ENCODE measurements at places on chromosomes 11 and 22.
A peak's percentile ranks its signal among the peaks of the same experiment; 100 is the strongest.

- no peak for DNase-seq
These were observed 11.7 kb upstream of the OR56B4 start for GRCh38 chr11:6095798-6096197.

GRCh38 chr22:38397189-38398085, 57.6 kb downstream of the KCNJ4 start:
- DNase-seq = no peak

- DNase-seq = no peak
These were observed 211.7 kb downstream of the NTM start for GRCh38 chr11:131582021-131582525.

DNA sequence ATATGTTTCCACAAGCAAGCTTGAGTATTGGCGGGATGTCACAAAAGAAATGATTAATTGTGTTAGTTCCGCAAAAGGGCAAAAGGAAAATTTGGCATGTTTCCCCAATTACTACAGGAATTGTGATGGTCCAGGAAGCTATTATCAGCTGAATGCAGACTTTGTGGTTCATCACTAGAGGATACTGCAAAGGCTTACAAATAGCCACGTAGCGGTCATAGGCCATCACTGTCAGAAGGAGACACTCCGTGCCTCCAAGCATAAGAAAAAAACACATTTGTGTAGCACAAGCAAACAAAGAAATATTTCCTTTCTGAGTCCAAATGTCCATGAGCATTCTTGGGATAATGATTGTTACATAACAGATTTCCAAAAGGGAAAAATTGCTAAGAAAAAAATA, 1.8 kb downstream of the OR10AG1 start:
- DNase-seq = no peak

GRCh38 chr22:46185283-46185682, 35.0 kb downstream of the PPARA start:
- DNase-seq = no peak

GRCh38 chr11:126403658-126404057, 48.2 kb downstream of the ST3GAL4 start:
- DNase-seq = no peak

DNA sequence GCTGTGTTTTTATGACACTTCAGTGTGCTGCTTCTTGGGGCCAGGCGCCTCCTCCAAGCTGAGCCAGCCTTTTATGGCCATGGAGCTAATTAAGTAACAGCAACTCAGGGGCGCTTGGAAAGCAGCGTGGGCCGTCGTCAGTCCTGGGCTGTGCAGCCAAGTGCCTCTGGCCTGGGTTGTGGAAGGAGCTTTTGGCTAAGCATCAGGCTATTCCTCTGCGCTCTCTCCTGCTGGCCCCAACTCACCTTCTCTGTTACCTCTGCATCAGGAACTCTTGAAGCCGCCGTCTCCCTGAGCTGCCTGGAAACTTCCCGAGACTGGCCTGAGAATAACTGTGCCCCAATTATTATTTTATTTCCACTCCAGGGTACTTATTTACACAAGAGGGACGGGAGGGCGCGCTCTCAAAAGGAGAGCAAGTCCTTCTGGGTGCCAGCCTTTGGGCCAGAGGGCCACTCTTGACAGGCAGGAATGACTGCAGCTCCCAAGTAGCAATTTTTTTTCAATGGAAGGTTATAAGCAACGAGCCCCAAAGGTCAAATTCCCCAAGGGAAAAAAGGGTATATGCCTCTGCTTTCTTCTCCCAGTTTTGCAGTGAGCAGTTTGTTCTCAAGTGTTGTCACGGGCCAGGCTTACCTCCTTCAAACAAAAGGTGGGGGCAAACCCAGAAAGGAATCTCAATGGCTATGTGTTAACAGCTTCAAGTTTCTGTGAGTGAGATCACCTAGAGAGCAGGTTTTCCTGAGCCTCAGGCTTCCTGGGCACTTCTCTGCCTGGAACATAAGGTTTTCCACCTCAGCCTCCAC, 38.5 kb upstream of the NAV2 start:
- DNase-seq = no peak

DNA sequence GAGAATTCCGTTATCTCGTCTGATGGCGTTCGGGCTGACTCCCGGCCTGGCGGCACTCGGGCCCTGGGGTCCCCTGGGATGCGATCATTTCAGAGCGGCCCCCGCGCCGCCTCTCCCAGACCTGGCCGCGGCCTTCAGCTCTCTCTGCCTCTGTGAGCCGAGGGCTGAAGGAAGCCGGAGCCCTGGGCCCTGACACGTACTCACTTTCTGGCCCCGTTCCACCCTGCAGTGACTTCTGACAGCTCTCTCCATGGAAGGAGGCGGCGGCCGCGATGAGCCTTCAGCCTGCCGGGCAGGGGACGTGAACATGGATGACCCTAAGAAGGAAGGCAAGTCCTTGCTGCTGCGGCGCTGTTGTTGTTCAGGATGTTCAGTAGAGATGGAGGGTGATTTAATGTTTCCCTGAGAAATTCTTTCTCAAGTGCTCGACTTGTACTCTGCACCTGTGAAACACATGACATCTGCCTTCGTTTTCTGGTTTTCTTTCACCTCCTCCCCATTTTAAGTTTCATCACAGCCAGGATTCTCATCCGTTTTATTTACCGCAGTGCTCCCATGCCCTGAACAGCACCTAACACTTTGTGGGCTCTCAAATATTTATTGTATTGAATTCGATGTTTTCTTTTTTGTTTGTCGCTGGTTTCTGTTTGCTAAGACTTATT, 612 bp downstream of the GTSE1 start:
- no peak for DNase-seq

GRCh38 chr11:35063488-35063931, 75.5 kb upstream of the CD44 start:
- no peak for DNase-seq

GRCh38 chr11:33668468-33668825, 32.2 kb downstream of the C11orf91 start:
- DNase-seq = no peak

DNA sequence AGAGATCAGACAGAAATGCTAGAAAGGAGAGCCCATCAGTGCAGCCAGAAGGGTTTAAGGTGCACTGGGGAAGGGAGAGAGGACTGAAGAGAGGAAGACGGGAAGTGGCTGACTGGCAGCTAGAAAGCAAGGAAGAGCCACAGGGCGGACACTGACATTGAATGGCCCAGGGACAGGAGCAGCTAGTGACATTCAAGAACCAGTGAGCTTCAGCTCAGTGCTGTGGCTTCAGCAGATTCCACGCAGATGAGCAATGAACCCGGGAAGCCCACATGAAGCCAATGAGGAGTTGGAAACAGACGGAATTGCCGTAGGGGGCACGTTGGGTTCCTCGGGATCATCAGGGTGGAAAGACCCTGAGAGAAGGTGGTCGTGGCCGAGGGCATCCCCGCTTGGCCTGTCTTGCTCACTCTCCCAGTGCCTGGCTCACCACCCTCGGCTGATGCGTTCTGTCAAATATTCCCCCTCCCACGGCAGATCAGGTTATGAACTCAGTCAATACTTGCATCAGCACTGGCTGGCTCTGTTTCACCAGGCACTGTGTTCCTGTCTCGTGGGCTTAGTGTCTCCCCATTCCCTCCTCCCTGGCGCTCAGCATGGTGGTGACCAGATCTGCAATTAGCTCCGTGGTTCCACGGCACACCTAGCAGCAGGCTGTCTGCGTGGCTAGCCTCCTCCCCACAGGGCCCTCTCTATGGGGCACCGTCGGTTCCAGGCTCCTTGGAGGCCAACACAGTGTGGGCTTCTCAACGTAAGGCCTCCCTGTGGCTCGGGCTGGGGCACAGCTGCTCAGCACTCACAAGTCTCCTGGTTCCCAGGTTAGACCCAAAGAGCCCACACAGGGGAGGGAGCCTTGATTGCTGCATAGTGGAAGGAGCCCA, 145.5 kb downstream of the TRIM29 start:
- no peak for DNase-seq

- DNase-seq = no peak
These were observed 14.1 kb downstream of the JAM3 start for GRCh38 chr11:134082990-134083389.

DNA sequence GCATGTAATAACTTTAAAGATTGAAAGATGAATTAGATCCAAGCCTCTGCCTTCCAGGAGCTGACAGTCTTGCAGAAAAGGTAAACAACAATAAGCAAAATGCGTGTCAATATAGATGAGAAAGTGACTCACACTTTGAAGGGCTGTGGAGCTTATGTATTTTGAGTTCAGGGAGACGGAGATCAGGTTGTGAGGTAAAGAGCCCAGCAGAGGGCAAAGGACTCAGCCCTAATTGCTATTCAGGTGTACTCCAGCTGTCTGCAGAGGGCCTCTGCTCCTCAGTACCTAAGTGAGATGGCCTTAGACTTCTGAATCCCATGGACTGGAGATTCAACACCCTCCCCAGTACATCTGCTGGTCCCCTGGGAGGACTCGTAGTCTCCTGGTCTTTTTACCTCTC, 22.9 kb upstream of the CTR9 start:
- no peak for DNase-seq

DNA sequence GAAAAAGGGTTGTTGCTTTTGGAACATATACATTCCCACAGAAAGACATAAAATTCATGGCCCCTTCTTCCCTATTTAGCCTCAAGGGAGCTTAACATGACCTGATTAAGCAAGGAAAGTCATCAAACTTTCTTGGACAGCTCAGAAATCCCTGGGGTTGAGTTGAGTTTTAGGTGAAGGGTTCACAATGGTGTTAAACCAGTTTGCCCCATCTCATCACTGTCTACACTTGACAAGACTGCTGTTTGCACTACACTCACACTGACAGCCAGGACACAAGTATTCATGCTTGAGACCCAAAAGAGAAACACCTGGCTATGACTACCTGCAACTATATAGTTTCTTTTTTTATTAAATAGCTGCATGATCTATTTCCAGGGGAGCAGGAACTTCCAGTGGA, 209.8 kb upstream of the TMEM45B start:
- DNase-seq = no peak

DNA sequence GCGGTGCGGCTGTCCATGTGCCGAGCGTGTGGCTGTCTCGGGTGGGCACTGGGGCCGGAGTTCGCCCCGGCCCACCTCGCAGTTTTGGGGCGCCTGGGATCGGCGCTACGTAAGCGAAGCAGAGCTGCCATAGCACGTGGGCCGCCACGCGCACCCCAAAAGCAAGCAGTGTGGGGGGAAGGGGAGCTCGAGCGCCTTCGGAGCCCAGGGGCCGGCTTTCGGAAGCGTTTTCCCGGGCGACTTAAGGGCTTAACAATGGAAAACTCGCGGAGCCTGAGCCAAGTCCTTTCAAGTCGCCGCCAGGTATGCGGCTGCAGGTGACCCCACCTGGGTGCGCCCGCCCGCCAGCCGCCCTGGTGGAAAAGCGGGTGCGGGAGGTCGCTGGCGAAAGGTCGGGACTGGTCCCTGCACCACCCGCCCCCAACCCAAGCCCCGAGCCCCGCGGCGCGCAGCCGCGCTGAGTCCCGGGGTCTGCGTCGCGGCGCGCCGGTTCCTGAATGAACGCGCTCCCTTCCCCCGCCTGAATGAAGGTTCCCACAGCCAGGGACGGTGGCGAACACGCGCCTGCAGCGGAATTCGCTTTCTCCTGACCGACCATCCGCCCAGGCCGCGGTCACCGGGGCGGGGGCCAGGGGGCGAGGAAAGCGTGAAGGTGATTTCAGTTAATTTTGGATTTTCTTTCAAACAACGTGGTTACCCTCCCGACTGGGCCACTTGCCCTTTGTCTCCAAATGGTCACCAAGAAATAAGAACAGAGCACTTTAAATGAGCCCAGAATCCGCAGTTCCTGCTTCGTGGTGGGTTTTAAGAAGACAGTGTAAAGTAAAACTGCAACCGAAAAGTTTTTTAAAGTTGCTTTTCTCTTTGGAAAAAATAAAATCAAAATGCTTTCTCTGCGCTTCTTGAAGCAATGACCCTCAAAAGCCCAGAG, 2.8 kb upstream of the CCND1 start:
- DNase-seq = peak; percentile 14

- DNase-seq = peak; percentile 63
These were observed 76.0 kb upstream of the WNT7B start for GRCh38 chr22:46052801-46053562.

- no peak for DNase-seq
These were observed 2.0 kb upstream of the TRIM34 start for GRCh38 chr11:5622802-5623201.

DNA sequence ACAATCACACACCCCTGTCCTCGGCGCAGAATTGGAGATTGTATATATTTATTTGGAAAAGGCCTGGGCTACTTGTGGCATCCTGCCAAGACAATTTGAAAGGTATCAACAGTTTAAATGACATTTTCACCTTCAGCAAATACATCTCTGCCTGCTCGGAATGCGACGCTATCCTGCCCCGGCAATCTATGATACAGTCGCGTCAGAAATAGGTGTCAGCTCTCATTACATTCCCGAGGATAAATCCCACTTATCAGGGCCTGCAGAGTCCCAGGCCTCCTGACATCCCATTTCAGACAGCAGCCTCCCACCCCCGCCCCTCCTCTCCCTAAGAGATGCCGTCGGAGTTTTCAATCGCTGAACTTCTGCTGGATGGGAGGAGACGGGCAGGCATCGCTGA, 114.7 kb downstream of the BRD1 start:
- DNase-seq = peak; percentile 57

GRCh38 chr11:18775492-18776292, 15.9 kb downstream of the PTPN5 start:
- peak; percentile 24 for DNase-seq

DNA sequence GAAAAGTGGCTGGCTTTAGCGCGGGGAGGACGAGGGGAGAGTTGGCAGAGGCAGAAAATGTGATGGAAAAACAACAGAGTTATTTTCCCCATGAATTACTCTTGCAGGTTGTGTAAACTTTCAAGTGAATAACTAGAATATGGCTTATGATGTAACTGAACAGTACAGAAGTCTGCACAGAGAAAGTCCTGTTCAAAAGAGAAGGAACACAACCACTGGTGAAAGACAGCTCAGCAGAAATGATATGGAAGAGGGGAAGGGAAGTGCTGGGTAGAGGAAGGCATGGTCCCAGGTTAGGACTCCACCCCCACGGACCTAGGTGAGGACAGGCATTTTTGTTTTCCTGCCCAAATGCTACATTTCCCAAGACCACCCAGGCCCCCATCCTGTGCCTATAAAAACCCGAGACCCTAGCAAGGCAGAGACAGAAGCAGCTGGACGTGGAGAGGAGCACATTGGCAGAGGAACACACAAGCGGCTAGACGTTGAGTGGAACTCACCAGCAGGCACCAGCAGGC, 77.7 kb downstream of the MAML2 start:
- DNase-seq = no peak

DNA sequence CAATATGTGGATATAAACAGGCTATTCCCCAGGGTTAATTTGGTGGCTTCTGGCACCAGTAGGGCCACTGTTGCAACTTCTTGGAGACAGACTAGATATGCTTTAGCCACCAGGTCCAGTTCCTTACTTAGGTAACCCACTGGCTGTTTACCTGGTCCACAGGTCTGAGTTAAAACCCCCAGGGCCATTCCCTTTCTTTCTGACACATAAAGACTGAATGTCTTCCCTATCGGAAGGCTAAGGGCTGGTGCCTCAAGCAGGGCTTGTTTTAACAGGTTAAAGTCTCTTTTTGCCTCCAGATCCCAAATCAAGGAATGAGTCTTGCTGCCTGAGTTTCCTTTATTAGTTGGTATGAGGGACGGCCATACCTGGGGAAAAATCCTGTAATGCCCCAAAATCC, 1052.7 kb upstream of the CNTN5 start:
- no peak for DNase-seq

DNA sequence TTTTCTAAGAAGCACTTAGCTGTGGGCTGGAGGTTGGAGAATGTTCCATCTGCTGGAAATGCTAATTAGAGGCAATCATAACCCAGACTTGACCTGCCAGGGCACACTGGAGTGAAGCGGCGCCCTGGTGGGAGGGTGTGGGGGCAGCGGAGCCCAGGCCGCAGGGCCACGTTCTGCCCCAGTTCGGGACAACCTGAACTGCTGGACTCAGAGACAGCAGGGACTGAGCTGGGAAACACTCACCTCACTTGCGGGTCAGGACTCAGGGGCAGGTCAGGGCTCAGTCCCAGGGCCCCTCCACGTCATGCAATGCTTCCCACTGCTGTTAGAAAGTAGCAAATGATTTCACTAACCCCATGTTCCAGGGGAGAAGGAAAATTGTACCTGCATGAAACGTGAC, 316.4 kb downstream of the NTM start:
- DNase-seq = no peak
